ENCODE measurements at places on chromosomes 7 and 10.

DNA sequence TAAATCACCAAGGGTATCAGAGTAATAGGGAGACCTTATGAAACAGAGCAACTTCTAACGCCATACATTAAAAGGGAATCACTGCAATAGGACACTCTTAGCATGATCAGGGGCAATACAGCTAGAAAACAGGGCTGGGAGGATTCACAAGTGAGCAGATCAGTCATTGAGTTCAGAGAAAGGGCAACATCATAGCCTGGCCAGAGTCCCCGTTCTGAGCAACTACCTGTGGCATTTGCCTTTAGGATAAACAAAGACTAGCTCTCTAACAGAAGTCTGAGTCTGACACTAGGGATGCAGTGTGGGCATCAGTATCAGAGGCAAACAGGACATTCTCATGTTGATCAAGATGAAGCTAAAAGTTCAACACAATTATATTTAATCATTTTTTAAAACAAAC lies 297.9 kb downstream of the DGKB start:
- no peak for DNase-seq

GRCh38 chr10:58590924-58591323 lies 78.3 kb downstream of the BICC1 start:
- no peak for DNase-seq

DNA sequence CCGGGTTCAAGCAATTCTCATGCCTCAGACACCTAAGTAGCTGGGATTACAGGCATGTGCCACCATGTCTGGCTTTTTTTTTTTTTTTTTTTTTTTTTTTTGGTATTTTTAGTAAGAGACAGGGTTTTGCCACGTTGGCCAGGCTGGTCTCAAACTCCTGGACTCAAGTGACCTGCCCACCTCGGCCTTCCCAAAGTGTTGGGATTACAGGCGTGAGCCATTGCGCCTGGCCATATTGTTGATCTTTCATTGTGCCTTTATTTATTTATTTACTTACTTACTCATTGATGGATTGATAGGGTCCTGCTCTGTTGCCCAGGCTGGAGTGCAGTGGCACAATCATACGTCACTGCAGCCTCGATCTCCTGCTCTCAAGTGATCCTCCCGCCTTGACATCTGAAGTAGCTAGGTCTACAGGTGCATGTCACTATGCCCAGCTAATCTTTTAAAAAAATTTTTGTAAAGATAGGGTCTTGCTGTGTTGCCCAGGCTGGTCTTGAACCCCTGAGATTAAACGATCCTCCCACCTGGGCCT lies 30.4 kb downstream of the SVIL start:
- no peak for DNase-seq

- DNase-seq, result no peak
These were observed 7.8 kb upstream of the ZNF485 start for GRCh38 chr10:43598446-43598845.

- DNase-seq, result no peak
These were observed 142.7 kb upstream of the FZD8 start for GRCh38 chr10:35784751-35785150.

DNA sequence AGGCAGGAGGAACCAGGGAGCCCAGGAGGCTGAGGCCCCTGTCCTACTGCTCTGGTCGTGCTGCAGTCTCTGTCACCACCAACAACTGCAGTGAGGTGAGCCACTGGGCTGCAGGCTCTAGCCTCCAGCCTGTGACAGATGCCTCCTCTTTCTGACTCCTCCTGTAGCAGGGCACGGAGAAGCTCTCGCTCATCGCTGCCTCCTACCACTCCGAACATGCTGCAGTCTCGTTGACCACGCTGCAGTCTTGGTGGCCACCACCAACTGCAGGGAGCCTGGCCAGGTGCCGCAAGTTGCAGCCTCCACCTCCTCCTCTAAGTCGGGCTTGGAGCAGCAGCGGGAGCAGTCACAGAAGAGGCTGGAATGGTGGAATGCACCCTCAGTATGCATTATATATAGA lies 22.1 kb upstream of the VOPP1 start:
- DNase-seq, result no peak

GRCh38 chr10:109723305-109723704 lies 200.0 kb downstream of the XPNPEP1 start:
- DNase-seq, result no peak

GRCh38 chr7:76023002-76023401 lies 24.8 kb downstream of the STYXL1 start:
- no peak for DNase-seq
